SK-N-SH (cell line): ENCODE measurements at places on chromosomes 2 and 18. TPM values are rescaled to one million over a fixed set of nuclear protein-coding genes. Genes with fewer than 3 reads are reported as not detected.

DNA sequence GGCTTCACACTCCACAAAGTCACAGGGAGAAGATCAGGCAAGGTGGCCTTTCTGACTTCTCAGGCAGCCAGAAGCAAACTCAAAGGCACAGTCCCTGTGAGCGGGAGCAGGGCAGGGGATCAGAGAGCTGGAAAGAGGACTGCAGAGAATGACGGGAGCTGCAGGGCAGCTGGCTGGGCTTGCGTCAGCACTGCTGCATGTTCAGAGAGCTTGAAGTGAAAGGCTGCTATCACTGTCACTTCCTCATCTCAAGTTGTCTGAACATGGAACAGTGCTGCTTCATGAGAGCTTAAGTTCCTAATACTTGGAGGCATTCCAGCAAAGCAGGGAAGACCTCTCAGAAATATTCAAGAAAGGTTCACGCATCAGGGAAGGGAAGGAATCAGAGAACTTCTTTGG, 20.4 kb downstream of the TGFBRAP1 start:
- no peak for DNase-seq

CPO gene
- polyA plus RNA-seq = not detected in 2 replicates

REG3A gene
- polyA plus RNA-seq = not detected in 2 replicates

SCG2 gene
- polyA plus RNA-seq = 373 and 509 TPM in 2 replicates

- no peak for DNase-seq
Measured at GRCh38 chr2:23625726-23626125, 240.7 kb downstream of the KLHL29 start.

DNA sequence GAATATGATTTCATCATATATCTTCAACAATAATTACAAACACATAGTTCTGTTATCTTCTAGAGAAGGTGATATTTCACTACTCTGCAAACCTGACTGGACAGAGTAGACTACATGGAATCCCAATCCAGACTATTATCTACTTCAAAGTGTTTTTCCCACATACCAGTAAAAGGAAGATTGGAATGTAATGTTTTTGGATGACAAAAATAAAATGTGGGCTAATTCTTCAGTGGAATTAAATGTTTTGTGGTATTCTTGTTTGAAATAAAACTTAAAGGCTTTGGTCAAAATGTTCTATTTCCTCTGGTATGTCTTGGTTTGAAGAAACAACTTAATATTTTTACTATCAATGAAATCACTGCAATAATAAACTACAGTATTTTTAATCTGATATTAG, 22.1 kb downstream of the COL5A2 start:
- DNase-seq = no peak

DNA sequence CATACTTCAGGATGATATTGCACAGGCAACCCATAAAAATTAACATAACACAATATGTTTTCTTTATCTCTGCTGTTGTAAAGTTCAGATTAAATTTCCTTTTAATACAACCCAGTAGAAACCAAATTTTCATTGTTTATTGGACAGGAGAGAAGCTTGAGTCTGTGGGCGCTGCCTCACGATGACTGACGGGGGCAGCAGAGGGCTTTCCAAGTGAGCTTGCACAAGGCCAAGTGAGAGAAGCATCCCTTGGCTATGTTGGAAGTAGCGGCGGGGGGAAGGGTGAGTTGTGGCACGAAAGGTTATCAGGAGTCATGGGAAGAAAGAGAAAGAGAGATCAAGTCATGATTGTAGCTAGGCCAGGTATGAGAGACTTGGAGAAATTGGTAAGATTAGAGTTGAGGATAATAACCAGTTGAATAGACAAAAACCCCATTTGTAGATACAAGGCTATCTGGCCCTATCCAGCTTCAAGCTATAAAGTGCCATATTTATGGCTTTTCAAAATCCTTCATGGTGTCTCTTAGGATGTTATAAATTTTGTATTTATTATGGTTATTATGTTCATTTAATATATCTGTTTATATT, 413.7 kb upstream of the FAM98A start:
- peak; percentile 52 for DNase-seq
